ENCODE measurements at places on chromosomes 2 and 18. TPM values are rescaled to one million over a fixed set of nuclear protein-coding genes. Genes with fewer than 3 reads are reported as not detected.

DNA sequence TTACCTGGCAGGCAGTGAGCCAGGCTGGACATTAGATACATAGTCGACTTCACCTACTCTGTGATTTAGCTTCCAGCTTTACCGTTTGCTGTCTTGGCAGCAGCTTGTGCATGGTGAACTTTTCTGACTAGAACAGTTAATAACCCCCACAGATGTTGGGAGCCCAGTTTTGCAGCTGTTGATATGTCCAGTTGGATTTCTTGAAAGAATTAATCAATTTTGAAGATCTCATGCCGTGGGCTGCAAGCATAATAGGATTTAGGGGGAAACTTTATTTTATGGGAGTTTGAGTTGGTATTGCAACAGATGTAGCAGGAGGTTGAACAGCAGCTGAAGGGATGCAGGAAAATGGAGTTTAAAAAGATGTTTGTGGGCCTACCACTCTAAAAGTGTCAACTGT, 13.8 kb downstream of the MYO1B start:
- no peak for DNase-seq

DNA sequence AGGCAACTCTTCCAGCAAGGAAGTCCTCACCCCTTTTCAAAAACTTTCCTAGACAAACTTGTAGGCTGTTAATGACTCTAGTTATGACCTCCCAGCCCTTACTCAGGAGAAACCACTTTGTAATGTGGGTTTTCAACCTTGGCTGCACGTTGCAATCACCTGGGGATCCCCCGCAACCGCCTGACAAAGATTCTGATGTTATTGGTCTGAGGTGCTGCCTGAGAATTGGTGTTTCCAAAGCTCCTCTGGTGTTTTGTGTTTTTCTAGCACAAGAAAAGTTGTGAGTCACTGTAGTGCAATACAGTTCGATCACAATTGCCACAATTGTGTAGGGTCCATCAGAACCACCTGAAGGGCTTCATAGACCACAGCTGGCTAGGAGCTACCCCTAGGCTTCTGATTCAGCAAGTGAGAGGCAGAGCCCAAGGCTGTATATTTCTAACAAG, 121.6 kb downstream of the SP100 start:
- DNase-seq = no peak

KIF5C gene
- 1.6 TPM for total RNA-seq

DNA sequence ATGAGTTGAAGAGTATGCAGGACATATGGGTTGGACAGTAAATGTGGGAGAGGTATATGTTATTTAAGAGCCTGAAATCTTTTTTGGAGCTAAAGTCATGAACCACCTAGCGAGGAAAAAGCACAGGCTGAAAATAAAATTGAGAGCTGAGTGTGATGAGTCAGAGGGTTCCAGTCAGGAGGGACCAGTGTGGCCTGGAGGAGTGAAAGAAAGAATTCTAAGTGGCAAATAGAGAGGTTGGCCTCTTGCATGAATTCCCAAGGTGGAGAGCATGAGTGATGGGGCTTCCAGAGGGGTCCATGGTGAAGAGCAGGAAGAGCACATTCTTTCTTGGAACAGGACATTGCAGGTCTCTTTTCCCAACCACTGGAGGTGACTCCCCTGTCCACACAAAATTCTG, 282.6 kb downstream of the TDRD15 start:
- no peak for DNase-seq

NEU4 gene
- 10.0 TPM for total RNA-seq

GRCh38 chr2:83674050-83674449, 785.0 kb downstream of the SUCLG1 start:
- DNase-seq = no peak

DNA sequence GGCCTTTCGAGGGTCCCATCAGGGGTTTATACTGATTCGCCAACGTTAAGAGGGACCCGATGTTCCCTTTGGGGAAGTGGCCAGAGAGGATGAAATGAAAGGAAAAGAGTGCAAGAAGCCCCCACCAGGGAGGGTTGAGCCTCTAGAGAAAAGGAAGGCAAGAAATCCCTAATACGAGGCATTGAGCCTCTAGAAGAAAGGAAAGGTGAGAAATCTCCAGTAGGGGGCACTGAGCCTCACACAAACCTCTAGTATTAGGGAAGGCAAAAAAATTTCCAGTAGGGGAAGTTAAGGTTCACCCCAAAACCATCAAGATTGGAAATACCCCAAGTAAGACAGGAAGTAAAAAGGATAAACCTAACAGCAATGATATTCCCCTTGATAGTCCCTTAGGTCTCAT, 9.8 kb upstream of the SAP130 start:
- DNase-seq = no peak

- DNase-seq = no peak
Measured at GRCh38 chr2:17539611-17540092, 844 bp upstream of the VSNL1 start.

DNA sequence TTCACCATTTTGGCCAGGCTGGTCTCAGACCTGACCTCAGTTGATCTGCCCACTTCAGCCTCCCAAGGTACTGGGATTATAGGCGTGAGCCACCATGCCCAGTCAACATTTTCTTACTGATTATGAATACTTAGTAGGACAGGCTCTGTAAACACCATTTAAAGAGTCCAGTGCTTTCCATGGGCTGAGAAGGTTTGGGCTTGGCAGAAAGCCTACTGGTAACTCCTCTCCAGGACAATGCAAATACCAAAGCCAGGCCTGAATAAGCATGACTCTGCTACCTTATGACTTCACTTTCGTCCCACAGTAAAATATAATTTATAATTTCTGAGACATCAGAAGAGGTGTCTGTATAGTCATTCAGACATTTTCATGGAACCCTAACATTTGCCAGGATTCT, 60.2 kb upstream of the FAM117B start:
- no peak for DNase-seq

FZD7 gene
- 38.1 TPM for total RNA-seq
